ENCODE measurements at places on chromosomes 16 and 17.
A peak's percentile ranks its signal among the peaks of the same experiment; 100 is the strongest.

- H3K36me3 ChIP-seq = no peaks in the 10 kb centered on the region
- no peak for DNase-seq
- no peaks in the 10 kb centered on the region for H3K4me1 ChIP-seq
- H3K27me3 ChIP-seq = no peaks in the 10 kb centered on the region
These were observed 3.5 kb upstream of the KRT9 start for GRCh38 chr17:41575336-41575735.

GRCh38 chr17:63504261-63504660 is 18.9 kb upstream of the KCNH6 start:
- no peaks in the 10 kb centered on the region for H3K4me1 ChIP-seq
- H3K4me3 ChIP-seq = no peak overlapping the region
- no peaks in the 10 kb centered on the region for H3K36me3 ChIP-seq
- no peak for DNase-seq

- H3K27me3 ChIP-seq = no peaks in the 10 kb centered on the region
- H3K4me1 ChIP-seq = peaks cover 7% of the 10 kb centered on the region
- H3K4me3 ChIP-seq = no peak overlapping the region
- DNase-seq = no peak
- H3K36me3 ChIP-seq = no peaks in the 10 kb centered on the region
- H3K27ac ChIP-seq = no peak overlapping the region
These were observed 220.1 kb upstream of the GSE1 start for GRCh38 chr16:85392756-85393673.

DNA sequence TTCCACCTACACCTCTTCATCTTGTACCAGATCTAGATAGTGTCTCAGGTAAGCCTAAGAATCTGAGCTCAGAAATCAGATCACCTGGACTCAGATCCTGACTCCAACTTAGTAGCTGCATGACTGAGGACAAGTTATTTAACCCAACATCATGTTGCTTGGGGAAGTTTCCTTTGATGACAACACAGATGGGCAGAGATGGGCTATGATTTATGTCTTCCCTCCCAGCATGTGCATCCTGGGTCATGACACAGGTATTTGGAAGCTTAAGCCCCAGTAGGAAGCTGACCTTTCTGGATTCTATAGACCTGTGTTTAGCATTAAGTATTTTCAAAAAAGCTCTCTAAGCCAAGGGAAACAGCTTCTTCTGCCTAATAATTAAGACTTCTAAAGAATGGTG is 12.4 kb upstream of the HEATR6 start:
- no peaks in the 10 kb centered on the region for H3K4me1 ChIP-seq
- no peaks in the 10 kb centered on the region for H3K36me3 ChIP-seq
- no peaks in the 10 kb centered on the region for H3K27me3 ChIP-seq
- no peak overlapping the region for H3K27ac ChIP-seq
- no peak for DNase-seq

DNA sequence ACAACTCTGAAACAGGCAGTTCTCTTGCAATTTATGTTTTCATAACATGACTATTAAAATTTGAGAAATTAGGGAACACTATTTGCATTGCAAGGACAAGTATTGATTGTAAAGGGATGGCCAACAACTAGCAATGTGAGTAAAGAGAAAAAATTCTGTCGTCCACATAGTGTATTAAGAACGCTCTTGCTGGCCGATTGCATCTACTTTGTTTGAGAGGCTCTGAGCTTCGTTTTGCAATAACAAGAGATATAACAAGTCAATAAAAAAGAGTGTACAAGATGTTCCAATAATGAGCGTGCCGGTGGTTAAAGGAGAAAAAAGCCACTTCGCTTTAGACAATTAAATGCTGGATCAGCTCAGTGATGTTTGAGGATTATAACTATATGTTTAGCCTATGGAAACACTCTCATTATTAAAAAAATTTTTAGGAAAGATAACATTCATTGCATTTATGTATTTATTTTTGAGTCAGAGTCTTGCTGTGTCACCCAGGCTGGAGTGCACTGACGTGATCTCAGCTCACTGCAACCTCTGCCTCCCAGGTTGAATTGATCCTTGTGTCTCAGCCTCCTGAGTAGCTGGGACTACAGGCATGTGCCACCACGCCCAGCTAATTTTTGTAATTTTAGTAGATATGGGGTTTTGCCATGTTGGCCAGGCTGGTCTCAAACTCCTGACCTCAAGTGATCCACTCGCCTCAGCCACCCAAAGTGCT is 19.2 kb upstream of the TOM1L1 start:
- DNase-seq = no peak
- H3K4me3 ChIP-seq = no peak overlapping the region
- no peak overlapping the region for H3K27ac ChIP-seq

DNA sequence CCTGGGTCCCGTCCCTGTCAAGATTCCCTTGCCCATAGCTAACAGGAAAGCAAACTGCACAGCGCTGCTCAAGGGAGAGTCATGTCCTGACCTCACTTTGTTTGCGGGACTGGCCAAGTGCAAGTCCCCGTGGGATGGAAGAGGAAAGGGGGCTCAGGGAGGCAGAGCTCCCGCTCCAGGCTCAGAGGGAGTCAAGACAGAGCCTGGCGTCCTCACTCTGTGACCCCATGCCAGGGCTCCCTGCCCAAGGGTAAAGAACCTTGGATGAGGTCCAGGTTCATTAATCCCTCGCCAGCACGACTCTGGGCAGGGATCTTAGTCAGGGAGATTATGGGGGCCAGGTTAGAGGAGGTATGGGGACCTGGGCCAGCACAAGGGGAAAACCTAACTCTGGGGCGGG is 51.5 kb upstream of the CBX4 start:
- no peaks in the 10 kb centered on the region for H3K27me3 ChIP-seq
- no peak overlapping the region for H3K4me3 ChIP-seq
- DNase-seq = no peak
- H3K4me1 ChIP-seq = peaks cover 6% of the 10 kb centered on the region
- no peaks in the 10 kb centered on the region for H3K36me3 ChIP-seq

DNA sequence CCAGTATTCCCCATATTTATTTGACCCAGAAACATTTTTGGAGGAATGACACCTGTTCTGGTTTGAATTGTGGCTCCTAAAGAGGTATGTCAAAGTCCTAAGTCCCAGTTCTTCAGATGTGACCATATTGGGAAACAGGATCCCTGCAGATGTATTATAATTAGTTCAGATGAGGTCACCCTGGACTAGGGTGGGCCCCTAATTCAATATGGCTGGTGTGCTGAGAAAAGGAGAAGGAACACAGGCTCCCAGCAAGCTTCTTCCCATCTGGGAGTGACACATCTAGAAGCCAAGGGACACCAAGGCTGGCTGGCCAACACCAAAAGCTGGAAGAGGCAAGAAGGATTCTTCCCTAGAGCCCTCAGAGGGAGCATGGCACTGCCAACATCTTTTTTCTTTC is 3.8 kb upstream of the GCSH start:
- H3K27me3 ChIP-seq = no peaks in the 10 kb centered on the region
- no peaks in the 10 kb centered on the region for H3K36me3 ChIP-seq
- no peak overlapping the region for H3K27ac ChIP-seq
- peaks cover 4% of the 10 kb centered on the region for H3K4me1 ChIP-seq
- no peak overlapping the region for H3K4me3 ChIP-seq
- no peak for DNase-seq

DNA sequence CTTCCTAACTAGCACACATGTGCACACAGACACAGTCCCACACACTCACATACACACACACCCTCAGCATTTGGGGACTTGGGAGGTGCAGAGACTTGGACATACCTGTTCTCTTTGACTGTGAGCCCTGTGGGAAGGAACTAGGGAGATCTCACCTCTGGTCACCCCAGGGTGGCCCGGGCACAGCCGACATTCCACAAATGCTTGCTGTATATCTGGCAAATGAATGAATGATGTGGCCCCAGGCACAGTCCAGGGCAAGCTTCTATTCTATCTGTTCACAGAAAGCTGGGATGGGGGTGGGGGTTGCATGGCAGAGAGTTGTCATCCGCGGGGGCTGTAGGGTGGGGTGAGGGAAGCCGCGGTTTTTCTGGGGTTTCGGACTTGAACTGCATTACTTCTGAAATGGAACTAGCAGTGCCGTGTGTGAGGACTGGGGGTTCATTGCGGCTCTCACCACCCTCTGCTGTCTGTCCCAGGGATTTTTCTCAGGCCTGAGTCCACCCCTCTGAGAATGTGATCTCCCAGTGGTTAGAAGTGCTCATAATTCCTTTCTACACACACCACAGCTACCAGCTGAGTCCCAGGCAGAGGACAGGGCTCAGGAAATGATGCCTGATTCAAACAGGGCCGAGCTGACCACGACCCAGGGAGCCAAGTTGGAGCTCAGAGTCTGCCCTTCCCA is 3.3 kb upstream of the RIPOR1 start:
- no peak overlapping the region for H3K27ac ChIP-seq
- no peak for DNase-seq
- H3K4me3 ChIP-seq = no peak overlapping the region
- H3K36me3 ChIP-seq = no peaks in the 10 kb centered on the region

GRCh38 chr17:15891318-15891717 is 53.6 kb upstream of the ADORA2B start:
- no peak overlapping the region for H3K4me3 ChIP-seq
- no peak overlapping the region for H3K27ac ChIP-seq
- H3K36me3 ChIP-seq = no peaks in the 10 kb centered on the region
- H3K4me1 ChIP-seq = no peaks in the 10 kb centered on the region
- no peaks in the 10 kb centered on the region for H3K27me3 ChIP-seq

GRCh38 chr17:79654350-79654959 is 43.6 kb upstream of the RBFOX3 start:
- no peaks in the 10 kb centered on the region for H3K27me3 ChIP-seq
- H3K4me3 ChIP-seq = no peak overlapping the region
- H3K36me3 ChIP-seq = no peaks in the 10 kb centered on the region
- no peaks in the 10 kb centered on the region for H3K4me1 ChIP-seq
- H3K27ac ChIP-seq = no peak overlapping the region

DNA sequence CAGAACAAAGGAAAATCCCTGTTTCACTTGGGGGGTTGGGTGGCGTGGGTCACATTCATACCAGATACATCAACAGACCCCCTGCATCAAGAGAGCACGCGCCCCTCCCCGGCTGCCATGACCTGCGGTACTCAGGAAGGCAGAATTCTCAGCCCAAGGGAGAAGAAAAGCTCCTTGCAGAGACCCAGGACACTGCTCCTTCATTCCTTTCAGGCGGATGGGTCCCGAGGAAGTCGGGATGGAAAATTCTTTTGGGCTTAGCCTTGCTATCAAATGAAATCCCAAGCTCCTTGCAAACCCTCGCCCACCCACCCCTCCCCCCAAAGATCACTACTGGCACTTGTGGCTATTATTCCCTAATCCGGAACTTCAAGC is 40.6 kb downstream of the HIC1 start:
- H3K27ac ChIP-seq = peak overlapping the region; percentile 71
- no peaks in the 10 kb centered on the region for H3K27me3 ChIP-seq
- peaks cover 2% of the 10 kb centered on the region for H3K4me1 ChIP-seq
- no peaks in the 10 kb centered on the region for H3K36me3 ChIP-seq
- no peak for DNase-seq
- H3K4me3 ChIP-seq = no peak overlapping the region

- no peak overlapping the region for H3K27ac ChIP-seq
- H3K4me1 ChIP-seq = peaks cover 6% of the 10 kb centered on the region
- no peak for DNase-seq
These were observed 11.9 kb upstream of the FAAP100 start for GRCh38 chr17:81563861-81564586.

DNA sequence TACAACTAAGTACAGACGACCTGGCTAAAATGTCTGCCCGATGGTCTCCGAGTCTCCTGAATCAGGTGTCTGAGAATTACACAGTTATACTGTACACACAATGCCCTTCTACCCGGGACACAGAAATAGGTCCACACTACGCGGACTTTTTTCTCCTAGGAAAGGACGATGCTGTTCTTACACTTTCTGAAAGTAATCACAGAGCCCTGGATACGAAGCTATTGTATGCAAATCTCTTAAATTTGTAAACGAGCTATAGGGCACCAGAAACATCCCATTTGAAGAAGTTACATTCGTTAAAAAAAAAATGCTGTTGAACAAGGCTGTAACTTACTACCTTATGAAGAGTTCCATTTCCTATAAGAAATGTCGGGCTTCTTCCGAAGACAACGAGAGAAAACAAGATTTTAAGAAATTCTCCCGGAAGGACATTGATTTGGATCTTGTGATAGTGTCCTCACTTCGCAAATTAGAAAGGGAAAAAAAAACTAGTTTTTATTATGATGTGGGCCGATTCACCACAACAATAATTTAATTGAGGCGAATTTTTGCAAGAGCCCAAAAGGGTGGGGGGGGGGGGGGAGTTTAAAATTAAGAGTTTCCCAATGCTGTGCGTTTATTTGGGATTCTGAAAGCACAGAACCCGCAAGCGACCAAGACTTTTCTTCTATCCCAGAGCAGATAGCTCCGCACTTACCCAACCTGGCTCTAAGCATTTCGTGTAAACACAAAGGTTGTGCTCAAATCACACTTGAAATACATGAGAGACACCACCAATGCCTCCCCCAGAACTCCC is 1.5 kb upstream of the SOX9 start:
- peak overlapping the region; percentile 57 for H3K4me3 ChIP-seq
- H3K27ac ChIP-seq = peak overlapping the region; percentile 46
- H3K4me1 ChIP-seq = peaks cover 44% of the 10 kb centered on the region
- H3K27me3 ChIP-seq = peaks cover 11% of the 10 kb centered on the region
- no peaks in the 10 kb centered on the region for H3K36me3 ChIP-seq

GRCh38 chr16:79750311-79750710 is 149.8 kb upstream of the MAF start:
- no peak overlapping the region for H3K27ac ChIP-seq
- H3K4me1 ChIP-seq = no peaks in the 10 kb centered on the region

- DNase-seq = peak; percentile 88
- no peaks in the 10 kb centered on the region for H3K36me3 ChIP-seq
- H3K4me3 ChIP-seq = no peak overlapping the region
- H3K27ac ChIP-seq = no peak overlapping the region
- H3K27me3 ChIP-seq = no peaks in the 10 kb centered on the region
These were observed 13.7 kb upstream of the MMP2 start for GRCh38 chr16:55465077-55465896.

DNA sequence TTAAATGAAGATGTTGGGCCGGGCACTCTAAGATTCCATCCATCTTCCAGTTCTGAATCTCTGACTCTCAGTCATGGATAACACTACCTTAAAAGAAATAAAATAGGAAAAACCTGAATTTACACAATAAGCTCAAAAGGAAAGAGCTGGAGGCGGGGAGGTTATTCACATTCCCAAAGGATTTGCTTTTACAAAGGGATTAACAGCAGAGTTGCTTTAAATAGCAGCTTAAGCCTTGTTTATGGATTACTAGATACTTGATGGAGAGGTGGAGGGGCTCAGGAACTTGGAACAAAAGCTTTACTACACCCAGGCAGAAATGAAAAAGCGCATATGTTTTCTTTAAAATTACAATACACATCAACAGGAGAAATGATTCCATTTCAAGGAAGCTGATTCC is 84.5 kb downstream of the XYLT1 start:
- H3K4me3 ChIP-seq = no peak overlapping the region
- H3K36me3 ChIP-seq = no peaks in the 10 kb centered on the region
- DNase-seq = no peak
- H3K4me1 ChIP-seq = no peaks in the 10 kb centered on the region

- H3K36me3 ChIP-seq = no peaks in the 10 kb centered on the region
- no peak overlapping the region for H3K27ac ChIP-seq
- H3K27me3 ChIP-seq = peaks cover 6% of the 10 kb centered on the region
- no peak for DNase-seq
These were observed 38.8 kb upstream of the HOXB13 start for GRCh38 chr17:48767263-48767774.

Measured in liver (tissue), 10 donors.